ENCODE measurements at places on chromosomes 5 and 9. TPM values are rescaled to one million over a fixed set of nuclear protein-coding genes. Genes with fewer than 3 reads are reported as not detected.

Gene RNF145
- 179 TPM for total RNA-seq

Gene EIF4E1B
- total RNA-seq: not detected

Gene STK32A
- not detected for total RNA-seq

Gene IARS1
- 217 TPM for total RNA-seq

Gene ITK
- total RNA-seq: 251 TPM

Gene TTC39B
- 23.8 TPM for total RNA-seq

Gene KIF4B
- total RNA-seq: 0.05 TPM

Gene BNC2
- not detected for total RNA-seq

Gene PDCD1LG2
- total RNA-seq: 1.4 TPM

Gene NR6A1
- total RNA-seq: 1.7 TPM

Gene ALDH1A1
- not detected for total RNA-seq

Gene PRRX2
- total RNA-seq: 6.2 TPM

Gene KIF27
- total RNA-seq: 2.9 TPM

Gene GPX8
- total RNA-seq: not detected

Gene ZNF367
- 21.8 TPM for total RNA-seq

Gene MRNIP
- 24.6 TPM for total RNA-seq

Gene TRIP13
- 37.2 TPM for total RNA-seq

Gene ATP10B
- not detected for total RNA-seq

Gene RNF208
- total RNA-seq: 9.3 TPM

Gene PTGES
- not detected for total RNA-seq

Gene NUTM2F
- total RNA-seq: not detected

Gene IL17B
- total RNA-seq: not detected

Gene PCSK1
- total RNA-seq: not detected

Gene PCDHGA3
- total RNA-seq: not detected

Gene TUSC1
- total RNA-seq: 0.47 TPM

Gene IGFBPL1
- total RNA-seq: not detected

Gene SVEP1
- total RNA-seq: not detected

Gene RASEF
- not detected for total RNA-seq

Data from activated T-helper 1 cell treated with anti-CD3 and anti-CD28 coated beads, Interleukin-12 subunit alpha, Interleukin-12 subunit beta, Interleukin-2, Interleukin-4 antibody, amounts not matched to agents 30 ng/mL and 10 ng/mL and 1 ng/mL, durations not matched to agents 14 hours and 24 hours and 36 hours (primary cell).